ENCODE measurements at places on chromosomes 1 and 21.

GRCh38 chr1:228463559-228464455 lies 23.4 kb upstream of the RNF187 start:
- DNase-seq = peak; percentile 52

DNA sequence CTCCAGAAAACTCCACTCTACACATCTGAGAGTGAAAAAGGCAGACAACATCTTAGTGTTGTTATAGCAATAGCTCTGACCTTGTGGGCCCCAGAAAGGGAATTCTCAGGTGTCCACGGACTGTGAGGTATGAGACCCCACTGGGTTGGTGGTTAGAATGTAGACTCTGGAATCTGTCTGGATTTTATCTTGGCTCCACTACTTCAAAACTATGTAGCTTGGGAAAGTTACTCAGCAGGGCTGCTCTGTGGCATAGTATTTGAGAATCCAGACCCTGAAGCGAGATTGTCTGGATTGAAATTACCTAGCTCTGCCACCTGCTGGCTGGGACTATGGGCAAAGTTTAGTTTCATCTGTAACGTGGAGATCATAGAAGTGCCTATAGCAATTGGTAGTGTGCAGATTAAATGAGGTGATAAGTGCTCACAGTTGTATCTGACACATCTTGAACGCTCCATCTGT lies 25.8 kb downstream of the PRDM2 start:
- peak; percentile 69 for DNase-seq

GRCh38 chr21:39175665-39176064 lies 7.6 kb downstream of the PSMG1 start:
- no peak for DNase-seq

DNA sequence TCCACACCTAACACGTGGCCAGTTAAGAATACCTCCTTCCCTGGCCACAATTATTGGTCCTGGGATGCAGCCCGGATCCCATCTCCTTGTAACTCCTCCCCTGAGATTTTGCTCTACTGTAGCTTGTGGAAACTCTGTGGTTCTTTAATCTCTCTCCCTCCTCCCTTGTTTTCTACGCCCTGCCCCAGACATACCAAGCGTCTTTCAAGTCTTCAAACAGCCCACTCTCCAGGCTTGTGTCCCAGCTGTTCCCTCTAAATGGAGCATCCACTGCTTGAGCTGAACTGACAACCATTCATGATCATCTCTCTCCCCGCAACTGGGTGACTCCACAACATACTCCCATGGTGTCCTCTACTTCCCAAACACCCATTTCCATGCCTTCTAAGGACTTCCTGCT lies 111.6 kb downstream of the SIPA1L2 start:
- no peak for DNase-seq

GRCh38 chr21:39118061-39118460 lies 65.2 kb downstream of the PSMG1 start:
- DNase-seq = no peak

- no peak for DNase-seq
These were observed 109.8 kb downstream of the GLIS1 start for GRCh38 chr1:53629101-53629691.

DNA sequence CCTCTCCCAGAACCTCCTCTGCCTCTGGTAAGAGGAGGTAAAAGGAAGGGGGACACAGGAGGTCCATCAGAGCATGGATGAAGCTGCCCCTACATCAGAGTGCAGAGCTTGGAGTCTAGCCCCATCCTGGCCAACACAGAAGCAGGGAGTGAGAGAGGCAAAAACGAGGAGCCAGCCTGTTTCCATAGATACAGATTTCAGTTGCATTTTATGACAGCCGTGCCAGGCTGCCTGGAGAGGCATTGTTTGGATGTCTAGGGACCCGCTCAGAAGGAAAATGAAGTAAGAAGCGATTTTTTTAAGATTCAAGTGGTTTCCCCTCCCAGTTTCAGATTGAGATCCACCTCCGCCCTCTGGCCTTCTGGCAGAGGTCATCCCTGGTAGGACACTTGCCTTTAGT lies 11.5 kb upstream of the GJA8 start:
- DNase-seq = no peak

- no peak for DNase-seq
These were observed 423.9 kb upstream of the ADGRL4 start for GRCh38 chr1:79430437-79430836.

- DNase-seq = no peak
These were observed 40.0 kb downstream of the ZSCAN20 start for GRCh38 chr1:33512226-33513011.

- DNase-seq = no peak
These were observed 263.7 kb downstream of the TNR start for GRCh38 chr1:175479521-175480342.

GRCh38 chr1:183827801-183828200 lies 22.9 kb downstream of the RGL1 start:
- no peak for DNase-seq

GRCh38 chr1:97332716-97333115 lies 588.1 kb downstream of the DPYD start:
- DNase-seq = no peak

DNA sequence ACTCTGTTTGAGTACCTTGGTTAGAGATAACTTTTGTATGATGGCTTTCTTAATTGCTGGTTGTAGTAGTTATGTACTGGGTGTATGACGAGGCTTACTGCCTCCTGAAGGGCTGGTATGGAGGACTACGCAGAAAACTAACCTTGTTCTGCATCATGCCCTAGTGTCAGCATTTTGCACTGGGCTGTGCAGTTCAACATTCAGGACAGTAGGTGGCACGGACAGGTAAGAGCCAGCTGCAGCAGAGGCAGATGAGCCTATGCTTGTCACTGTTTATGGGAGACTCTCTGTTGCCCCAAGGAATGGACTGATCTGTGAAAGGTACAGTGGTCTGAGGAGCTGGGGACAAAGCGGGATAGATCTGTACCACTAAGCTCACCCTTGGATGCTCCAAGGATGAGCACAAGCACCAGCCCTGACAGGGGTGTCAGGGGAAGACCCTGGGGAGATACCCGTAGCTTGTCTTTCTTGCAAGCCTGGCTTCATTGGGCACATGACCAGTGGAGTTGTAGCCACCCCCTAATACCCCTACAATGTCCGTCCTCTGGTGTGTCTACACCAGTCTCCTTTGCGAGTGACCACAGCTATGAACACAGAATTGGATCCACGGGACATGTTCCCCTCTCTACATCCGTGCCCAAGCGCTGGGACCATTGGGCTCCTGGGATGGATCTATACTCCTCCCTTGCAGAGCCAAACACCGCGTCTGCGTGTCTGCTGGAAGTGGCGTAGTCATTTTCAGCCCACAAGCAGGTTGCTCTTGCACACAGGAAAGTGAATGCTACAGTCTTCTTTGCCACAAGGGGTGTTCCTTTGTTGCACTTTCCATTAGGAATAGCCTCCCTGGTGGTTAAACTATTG lies 51.1 kb upstream of the CFHR3 start:
- peak; percentile 29 for DNase-seq

GRCh38 chr1:100883963-100884362 lies 10.7 kb downstream of the EXTL2 start:
- DNase-seq = no peak

DNA sequence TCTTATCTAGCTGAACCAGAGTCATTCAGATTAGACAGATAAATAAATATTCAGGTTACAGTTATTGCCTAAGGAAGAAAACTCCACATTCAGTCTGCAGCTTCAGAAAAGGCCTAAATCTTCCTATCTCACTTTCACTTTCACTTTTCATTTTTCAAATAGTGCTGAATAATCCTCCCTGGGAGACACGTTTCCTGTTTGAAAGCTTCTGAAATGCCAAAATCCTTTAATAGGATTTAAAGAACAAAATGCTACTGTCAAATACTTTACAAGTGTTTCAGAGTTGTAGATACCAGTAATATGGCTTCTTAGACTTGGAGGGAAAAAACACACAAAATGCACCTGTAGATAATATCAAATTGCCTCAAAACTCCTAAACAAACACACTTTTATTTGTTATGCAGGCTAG lies 3.9 kb downstream of the PSMB2 start:
- DNase-seq = peak; percentile 59

DNA sequence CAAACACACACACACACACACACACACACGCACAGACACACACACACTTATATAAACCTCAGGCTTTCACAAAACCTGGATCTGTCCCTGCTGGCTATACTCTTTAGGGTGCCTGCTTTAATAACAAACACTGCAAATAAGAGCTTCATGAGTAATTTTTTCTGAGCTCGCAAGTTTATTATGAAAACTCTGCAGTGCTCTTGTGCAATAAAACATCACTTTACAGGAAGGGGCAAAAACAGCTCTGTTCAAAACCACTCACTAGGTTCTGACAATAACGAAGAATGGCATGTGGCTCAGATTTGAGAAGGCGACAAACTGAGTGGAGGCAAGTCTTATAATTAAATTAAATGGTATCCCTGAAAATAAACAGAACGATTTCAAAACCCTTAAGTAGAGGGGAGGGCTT lies 42.6 kb upstream of the CTPS1 start:
- DNase-seq = no peak

GRCh38 chr21:41682719-41683179 lies 84.1 kb downstream of the RIPK4 start:
- no peak for DNase-seq

GRCh38 chr21:15018382-15018781 lies 46.4 kb downstream of the NRIP1 start:
- no peak for DNase-seq

DNA sequence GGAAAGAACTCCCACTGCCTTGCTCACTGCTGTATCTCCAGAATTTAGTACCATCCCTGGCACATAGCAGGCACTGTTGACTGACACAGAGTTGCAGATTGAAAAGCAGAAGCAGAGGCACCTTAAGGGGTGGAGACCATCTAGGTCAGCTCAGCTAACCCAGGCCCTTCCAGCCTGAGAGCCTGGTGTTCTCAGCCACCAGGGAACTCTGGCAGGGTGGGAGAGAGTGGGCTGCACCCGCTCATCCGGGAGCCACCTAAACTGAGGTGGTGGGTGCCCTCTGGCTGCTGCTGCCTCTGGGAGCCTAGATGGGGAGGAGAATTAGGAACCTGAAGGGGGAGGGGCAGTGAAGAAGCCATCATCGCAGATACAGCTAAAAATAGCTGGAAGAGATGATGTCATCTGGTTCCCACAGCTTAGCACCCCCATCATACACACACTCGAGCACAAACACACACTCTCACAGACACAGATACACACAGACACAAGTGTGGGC lies 1.5 kb upstream of the TSPAN1 start:
- DNase-seq = no peak

DNA sequence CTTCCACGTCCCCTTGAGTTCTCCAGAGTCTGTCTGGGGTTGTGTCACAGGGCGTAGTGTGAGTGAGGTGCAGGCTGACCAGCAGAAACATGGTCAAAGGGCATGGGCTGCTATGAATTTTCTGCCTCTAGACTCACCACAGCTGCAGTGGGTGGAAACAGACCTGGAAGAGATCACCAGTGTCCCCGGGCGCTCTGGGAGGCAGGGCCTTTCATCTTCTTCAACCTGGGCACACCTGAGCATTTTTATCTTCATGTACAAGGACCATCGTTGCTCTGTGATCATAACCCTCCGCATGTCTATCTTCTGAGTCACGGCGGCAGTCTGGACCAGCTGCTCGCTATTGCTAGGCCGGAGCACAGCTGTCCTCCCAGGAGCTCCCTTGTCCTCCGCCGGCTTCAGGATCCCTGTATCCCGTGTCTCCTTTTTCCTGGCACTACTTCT lies 29.6 kb downstream of the DEGS1 start:
- DNase-seq = no peak

- no peak for DNase-seq
These were observed 2.0 kb downstream of the S100A6 start for GRCh38 chr1:153533689-153534201.

DNA sequence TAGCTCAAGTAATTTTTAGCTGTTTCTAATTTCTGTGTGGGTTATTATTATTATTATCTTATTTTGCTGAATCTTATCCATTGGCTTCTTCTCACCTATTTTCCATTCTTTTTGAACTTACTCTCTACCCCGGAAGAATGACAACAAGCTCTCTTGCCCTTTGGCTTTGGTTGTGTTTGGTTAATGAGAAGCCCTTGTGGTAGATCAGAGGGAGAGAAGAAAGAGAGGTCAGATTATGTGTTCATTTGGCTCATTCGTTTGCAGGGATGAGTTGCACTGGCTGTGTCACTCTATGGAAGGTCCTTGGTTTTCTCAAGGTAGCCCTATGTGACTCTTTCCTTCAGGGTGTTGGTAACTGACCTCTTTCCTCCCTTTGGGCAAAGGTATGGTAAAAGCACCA lies 391.9 kb downstream of the LMO4 start:
- DNase-seq = no peak

GRCh38 chr1:15406614-15407559 lies 2.8 kb upstream of the EFHD2 start:
- no peak for DNase-seq

DNA sequence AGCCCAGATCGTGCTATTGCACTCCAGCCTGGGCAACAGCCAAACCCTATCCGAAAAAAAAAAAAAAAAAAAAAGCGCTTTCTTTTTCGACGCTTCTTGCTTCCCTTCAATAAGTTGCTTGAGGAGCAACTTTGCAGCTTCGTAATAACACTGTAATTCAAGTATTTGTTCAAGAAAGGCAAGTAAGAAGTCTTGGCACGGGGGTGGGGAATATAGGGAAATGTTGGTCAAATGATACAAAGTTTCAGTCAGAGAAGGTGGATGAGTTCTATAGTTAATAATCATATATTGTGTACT lies 871 bp upstream of the PSMA5 start:
- DNase-seq = no peak

GRCh38 chr1:47537268-47537667 lies 99.4 kb downstream of the FOXD2 start:
- no peak for DNase-seq

DNA sequence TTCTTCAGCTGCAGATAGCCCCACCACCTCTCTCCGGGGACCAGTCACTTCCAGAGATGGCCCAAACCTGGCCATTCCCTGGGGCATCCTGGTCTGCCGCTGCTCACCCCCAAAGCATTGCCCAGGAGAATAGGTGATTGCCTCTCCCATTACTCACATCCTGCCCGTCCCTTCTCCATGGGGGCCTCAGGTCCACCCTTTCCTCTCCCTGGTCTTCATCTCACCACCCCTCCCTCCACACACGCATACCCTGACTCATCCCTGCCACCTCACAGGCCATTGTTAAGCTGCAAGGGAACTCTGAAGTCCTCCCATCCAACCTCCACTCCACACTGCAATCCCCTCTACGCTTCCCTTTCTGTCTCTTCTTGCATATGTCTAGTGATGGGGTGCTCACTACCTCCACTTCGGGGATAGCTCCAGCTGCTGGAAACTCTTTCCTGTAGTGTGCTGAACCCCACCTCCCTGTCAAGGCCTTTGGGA lies at the start of gene PLEKHG5:
Gene PLEKHG5, minus strand, starts transcription at position 188 of the 483 bp plus-strand sequence. CDS start 14,096 bp downstream, outside the sequence.
- no peak for DNase-seq

DNA sequence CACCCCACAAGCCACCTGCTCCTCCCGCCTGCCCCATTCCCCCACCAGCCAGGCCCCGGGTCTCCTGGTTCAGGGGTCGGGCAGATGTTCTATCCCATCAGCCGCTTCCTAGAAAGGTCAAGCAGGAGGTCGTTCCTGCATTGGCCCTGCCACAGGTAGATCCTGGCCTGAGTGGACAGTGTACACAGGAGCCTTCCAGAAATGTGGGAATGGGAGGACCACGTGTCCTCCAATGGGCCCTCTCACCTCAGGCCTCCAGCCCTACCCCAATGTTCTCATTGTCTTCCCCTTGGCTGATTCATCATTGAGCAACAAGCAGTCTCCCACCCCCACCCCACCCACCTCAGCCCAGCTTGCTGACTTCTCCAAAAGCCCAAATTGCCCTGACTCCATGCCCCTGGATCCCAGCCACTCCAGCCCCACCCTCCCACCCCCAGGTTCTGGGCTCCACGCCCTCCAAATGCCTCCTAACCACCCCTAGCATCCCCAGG lies 2.1 kb downstream of the S100A16 start:
- DNase-seq = no peak
